ENCODE measurements at places on chromosomes 7 and 10. TPM values are rescaled to one million over a fixed set of nuclear protein-coding genes. Genes with fewer than 3 reads are reported as not detected.

Gene DNAAF5
- total RNA-seq = 7.9 TPM

Gene TSPAN15
- 2.1 TPM for total RNA-seq

Gene PON1
- not detected for total RNA-seq

Gene KNDC1
- 3.3 TPM for total RNA-seq

Gene KBTBD2
- total RNA-seq = 30.6 TPM

Gene NUTM2A
- 0.34 TPM for total RNA-seq

Gene ERVW-1
- not detected for total RNA-seq

Gene TLL2
- under 0.01 TPM for total RNA-seq

Gene SPDYE8
- total RNA-seq = not detected

Gene NEUROG3
- not detected for total RNA-seq

Gene LRRN3
- 1.4 TPM for total RNA-seq

Measured in bronchial smooth muscle cell (primary cell).